Substantia nigra (tissue), 51 donors: ENCODE measurements at places on chromosomes 2 and 18.

DNA sequence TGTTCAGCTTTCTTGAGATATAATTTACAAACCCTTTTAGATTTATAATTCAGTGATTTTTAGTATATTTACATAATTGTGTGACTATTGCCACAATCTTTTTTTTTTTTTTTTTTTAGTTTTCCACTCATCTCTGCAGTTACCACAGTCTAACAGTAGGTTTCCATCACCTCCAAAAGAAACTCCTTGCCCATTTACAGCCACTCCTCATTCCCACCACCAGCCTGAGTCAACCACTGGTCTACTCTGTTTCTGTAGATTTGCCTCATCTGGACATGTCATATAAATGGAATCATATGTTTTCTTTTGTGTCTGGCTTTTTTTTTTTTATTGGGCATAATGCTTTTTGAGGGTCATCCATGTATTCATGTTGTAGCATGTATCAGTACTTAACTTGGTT, 16.1 kb downstream of the MTX2 start:
- DNase-seq, result no peak

- DNase-seq, result no peak
These were observed 3.0 kb downstream of the CD8A start for GRCh38 chr2:86787736-86788135.

- DNase-seq, result no peak
These were observed 36.2 kb downstream of the FTCDNL1 start for GRCh38 chr2:199814817-199815211.

- no peak for DNase-seq
These were observed 2.2 kb upstream of the DLX1 start for GRCh38 chr2:172082944-172083627.

DNA sequence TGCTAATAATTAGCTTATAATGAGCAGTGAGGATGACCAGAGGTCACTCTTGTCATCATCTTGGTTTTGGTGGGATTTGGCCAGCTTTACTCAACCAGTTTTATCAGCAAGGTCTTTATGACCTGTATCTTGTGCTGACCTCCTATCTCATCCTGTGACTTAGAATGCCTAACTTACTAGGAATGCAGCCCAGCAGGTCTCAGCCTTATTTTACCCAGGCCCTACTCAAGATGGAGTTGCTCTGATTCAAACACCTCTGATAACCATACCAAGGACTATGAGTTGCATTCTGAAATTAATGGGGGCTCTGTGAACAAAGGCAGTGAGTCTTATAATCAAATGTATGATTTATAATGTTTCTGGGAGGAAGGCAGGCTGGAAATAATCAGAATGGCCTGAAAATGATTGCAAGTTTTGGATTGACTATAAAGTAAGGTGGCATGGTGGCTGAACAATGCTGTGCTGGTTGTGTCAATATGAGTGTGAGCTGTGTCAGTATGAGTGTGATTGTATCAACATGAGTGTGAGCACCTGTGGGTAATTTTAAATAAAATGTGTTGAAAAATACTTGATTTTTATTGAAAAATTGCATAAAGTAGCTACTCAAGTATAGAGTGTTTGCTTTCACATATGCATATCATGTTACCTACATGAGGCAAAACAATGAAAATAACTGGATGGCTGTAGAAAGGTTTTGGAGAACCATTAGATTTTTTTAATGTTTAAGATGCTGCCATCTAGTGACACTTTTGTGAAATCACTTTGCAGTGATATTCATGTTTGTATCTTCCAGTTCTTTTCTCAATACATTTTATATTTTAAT, 103.0 kb downstream of the KYNU start:
- DNase-seq, result no peak

DNA sequence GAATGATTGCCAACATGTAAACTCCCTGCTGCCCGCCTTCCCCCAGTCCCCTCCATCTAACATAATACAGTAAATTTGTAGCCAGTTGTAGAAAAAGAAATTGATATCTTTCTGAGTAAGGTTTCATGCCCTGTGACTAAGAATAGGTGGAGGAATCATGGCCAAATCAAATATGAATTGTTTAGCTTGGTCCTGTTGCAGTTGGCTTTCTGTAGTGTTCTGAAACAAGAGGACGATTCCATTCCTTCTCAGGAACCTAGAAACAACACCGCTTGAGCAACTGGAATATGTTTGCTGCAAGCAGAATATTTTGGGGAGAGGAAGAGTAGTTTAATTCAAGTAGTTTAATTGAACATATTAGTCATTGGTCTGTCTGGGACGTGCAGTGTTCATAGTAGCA, 7.0 kb upstream of the DRC1 start:
- DNase-seq, result no peak

GRCh38 chr18:63953811-63954210, 4.7 kb downstream of the HMSD start:
- no peak for DNase-seq

GRCh38 chr2:24077879-24078278, 1.8 kb upstream of the SF3B6 start:
- no peak for DNase-seq

GRCh38 chr2:46815121-46815802, 100.3 kb downstream of the MCFD2 start:
- DNase-seq, result no peak

DNA sequence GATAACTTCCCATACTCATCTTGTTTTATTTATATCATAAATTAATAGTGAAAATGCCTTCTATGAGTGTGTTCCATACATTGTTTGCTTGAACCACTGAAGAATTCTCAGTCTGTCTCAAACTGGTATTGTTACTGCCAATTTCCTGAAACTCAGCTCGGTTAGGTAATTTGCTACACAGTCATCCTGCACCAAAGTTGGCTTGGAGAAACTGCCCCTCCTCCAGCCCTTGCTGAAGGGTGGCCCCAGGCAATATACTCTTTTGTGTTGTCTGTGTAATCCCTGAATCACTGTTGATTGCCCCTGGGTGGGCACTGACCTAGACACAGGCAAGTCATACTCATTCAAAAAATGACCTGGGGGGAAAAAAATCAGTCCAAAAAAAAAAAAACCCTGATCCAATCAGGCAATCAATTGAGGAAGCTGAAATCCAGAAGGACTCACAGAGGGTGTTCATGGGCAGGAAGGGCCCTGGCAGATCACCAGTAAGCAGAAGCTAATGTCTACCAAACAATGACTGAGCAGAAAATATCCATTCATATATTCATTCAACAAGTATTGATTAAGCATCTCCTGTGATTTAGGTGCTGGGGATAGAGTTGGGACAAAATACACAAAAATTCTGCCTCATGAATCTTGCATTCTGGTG, 3.8 kb upstream of the SESTD1 start:
- DNase-seq, result no peak

DNA sequence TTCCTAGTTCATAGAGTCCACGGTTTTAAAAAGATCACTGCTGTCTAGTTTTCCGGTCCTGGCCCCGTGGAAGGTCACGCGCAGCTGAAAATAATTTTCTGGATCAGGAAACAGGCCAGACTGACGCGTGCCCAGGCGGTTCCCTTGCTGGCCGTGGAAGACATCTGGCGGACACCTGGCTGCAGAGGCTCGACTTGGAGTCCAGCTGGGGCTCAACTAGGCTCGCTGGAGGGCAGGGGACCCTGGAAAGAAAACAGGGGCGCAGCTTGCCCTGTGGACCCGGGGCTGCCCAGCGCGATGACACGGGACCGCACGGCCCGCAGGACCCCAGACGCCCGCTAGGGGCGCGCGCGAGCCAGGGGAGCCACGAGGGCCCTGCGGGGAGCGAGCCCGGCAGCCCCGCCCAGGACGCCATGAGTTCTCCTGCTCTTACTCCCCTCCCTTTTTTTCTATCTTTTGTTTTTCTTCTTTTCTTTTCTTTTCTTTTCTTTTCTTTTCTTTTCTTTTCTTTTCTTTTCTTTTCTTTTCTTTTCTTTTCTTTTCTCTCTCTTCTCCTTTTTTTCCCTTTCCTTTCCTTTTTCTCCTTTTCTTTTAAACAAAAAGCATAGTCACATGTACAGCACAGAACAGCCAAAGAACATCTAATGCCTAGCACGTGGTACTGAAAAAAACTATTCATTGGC, 43.2 kb upstream of the UBE2F start:
- no peak for DNase-seq

DNA sequence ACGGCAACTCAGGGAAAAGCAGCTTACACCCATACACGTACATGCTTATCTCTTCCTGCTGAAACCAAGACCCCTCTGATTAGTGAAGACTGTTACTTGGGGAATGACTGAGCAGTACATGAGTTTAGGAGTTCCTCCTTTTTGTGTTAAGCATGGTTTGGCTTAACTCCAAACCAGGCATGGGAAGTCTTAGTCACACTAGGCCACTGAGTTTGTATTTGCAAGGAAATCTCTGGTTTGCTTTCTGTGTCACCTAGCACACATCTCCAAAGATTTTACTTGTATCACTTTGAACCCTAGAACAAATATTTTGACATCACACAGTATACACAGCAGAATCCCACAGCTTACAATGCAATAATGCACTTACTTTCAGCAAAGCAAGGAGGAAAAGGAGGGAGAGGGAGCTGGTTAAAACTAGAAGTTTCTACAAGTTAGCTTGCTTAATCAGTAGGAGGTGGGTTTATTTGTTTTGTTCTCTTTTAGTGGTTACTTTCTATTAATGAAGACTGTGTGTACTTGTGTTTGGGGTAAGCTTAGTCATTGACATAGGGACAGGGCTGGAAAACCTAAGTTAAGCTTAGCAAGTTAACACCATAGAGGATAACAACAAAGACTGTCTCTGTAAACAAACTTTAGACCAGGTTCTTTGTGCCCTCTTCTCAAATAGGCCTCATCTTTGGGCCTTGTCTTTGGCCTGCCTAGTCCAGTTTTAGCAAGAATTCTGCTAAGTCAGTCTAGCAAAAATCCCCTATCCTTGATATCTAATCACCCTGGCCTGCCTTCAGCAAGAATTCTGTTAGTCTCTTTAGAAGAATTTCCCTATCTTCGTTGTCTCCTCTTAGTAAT, 219.4 kb downstream of the MREG start:
- DNase-seq, result no peak
